A549 treated with AZD2906 at 1 μM for 4 hours (cell line): ENCODE measurements at places on chromosomes 6 and 20. TPM values are rescaled to one million over a fixed set of nuclear protein-coding genes. Genes with fewer than 3 reads are reported as not detected.

The ULBP2 gene
- 2.9 to 4.6 TPM (median 3.3 TPM) in 5 replicates for total RNA-seq

The GSTA3 gene
- total RNA-seq: not detected in 5 replicates

The MOXD1 gene
- 1.3 to 1.7 TPM (median 1.5 TPM) in 5 replicates for total RNA-seq

The TTBK1 gene
- total RNA-seq: 0.03 to 0.06 TPM (median 0.03 TPM) in 5 replicates

The OPRM1 gene
- not detected in 5 replicates for total RNA-seq
